ENCODE measurements at places on chromosomes 2 and 18. TPM values are rescaled to one million over a fixed set of nuclear protein-coding genes. Genes with fewer than 3 reads are reported as not detected.

Gene MSTN
- total RNA-seq = not detected

Gene CRYBA2
- not detected for total RNA-seq

Gene BCL11A
- 0.03 TPM for total RNA-seq

GRCh38 chr2:169365029-169365480, 2.7 kb upstream of the LRP2 start:
- no peaks in the 10 kb centered on the region for H3K36me3 ChIP-seq
- H3K4me3 ChIP-seq = peak overlapping the region; percentile 28
- no peak for DNase-seq
- H3K27me3 ChIP-seq = peaks cover 53% of the 10 kb centered on the region
- peaks cover 31% of the 10 kb centered on the region for H3K4me1 ChIP-seq

GRCh38 chr2:197297266-197297665, 13.3 kb downstream of the ANKRD44 start:
- no peak for DNase-seq
- no peak overlapping the region for H3K4me3 ChIP-seq
- 0 out of 2 replicates have a peak, but pooled peaks cover 3% of the 10 kb centered on the region for H3K4me1 ChIP-seq
- no peak overlapping the region for H3K27ac ChIP-seq
- no peaks in the 10 kb centered on the region for H3K27me3 ChIP-seq
- no peaks in the 10 kb centered on the region for H3K36me3 ChIP-seq

Gene NYAP2
- total RNA-seq = not detected
